ENCODE measurements at places on chromosomes 6 and 20.

DNA sequence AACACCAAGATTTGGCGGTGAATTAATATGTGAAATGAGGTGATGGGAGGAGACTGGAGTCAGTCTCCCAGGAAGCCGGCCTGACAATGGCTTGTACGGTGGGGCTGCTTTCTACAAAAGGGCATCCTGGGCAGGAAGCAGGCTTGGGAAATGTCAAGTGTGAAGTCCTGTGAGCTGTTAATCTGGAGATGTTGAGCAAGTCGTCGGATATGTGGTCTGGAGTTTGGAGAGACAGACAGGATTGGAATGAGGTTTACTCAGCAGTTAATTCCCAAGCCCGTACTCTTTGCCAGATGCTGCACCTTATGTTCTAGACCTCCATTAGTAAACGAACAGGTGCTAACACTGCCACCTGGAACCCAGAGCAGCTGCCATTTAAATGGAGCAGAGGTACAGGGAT is 107.7 kb upstream of the FOXC1 start:
- no peak for DNase-seq

GRCh38 chr20:56949318-56949717 is 317.1 kb downstream of the BMP7 start:
- no peak for DNase-seq

DNA sequence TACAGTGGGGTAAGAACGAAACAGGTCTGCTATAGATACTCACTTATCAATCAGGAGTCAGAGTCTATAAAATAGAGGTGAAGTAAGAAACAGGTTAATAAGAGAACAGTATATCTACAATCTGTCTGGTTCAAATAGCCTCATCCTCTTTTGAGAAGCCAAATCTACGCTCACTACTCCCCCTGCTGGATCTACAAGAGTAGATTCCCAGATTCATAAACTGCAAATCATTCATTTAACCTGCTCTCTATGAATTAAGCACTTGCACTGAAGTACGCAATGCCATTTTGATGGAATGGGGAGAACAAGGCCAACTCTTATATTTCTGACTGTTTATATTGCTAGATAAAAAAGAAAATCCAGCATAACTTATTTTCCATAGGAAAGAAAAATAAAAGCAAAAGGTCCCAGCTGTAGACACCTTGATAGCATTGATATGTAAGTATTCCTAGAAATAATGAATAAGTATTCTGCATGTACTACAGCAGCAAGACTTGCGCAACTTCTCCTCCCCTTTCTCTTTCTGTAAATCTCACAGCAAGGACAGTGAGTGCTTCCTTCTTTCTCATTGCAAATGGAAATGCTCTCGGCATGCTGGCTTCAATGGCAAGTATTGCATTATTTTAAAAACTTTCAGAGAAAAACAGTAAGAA is 92.3 kb downstream of the RFX6 start:
- no peak for DNase-seq

DNA sequence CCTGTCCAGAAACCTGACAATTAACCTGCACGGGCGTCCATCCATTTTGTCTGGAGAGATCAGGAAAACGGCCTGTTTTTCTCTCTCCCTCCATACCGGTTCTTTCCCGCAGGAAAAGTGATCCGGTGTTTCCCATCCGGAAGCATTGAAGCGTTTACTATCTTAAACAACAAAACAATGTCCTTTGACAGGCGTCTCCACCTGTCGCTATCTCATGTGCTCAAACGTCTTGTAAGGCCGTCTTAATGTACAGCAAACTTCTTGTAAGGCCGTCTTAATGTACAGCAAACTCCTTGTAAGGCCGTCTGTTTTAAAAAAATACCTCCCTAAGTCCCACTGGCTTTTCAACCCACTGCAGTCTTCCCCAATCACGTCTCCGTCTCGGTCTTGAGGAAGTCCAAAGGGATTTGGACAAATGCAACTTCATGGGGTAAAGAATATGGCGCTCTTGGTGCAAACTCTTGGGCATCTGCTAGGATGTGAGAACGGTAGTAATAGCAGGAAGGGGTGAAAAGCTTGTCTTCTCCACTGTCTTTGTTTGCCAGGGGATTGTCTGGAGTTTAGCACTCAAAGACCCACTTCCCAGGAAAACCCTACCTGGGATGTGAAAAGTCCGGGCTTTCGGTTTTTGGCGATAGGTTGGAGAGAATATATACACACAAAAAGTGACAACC is 29.9 kb upstream of the TRIM27 start:
- DNase-seq = no peak

DNA sequence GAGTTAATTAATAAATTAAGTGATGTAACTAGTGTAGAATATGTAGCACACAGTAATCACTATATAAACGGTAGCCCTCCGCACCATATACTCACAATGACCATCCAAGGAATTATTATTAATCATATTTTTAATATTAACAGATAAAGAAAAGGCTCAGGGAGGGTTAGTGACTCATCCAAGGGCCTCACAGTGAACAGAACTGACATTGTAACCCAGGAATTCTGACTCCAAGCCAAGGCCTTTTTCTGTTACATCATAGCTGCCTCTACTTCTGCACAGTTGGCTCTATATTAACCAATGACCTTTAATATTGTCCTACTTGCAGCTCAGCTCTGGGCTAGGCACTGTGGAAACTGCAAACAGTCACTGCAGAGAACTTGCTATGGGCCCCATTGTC is 117.5 kb upstream of the SIRPG start:
- no peak for DNase-seq

- no peak for DNase-seq
Measured at GRCh38 chr6:12245763-12246718, 44.1 kb upstream of the EDN1 start.

DNA sequence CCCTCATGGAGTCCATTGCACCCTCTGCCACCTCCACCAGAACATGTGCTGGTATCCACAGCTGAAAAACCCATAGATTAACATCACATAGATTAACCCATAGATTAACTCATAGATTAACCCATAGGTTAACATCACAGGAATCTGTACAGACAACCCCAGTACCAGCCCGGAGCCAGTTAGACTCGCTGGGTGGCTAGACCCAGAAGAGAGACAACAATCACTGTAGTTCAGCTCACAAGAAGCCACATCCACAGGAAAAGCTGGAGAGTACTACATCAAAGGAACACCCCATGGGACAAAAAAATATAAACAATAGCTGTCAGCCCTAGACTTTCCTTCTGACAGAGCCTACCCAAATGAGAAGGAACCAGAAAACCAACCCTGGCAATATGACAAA is 25.1 kb downstream of the SERPINB9 start:
- no peak for DNase-seq

DNA sequence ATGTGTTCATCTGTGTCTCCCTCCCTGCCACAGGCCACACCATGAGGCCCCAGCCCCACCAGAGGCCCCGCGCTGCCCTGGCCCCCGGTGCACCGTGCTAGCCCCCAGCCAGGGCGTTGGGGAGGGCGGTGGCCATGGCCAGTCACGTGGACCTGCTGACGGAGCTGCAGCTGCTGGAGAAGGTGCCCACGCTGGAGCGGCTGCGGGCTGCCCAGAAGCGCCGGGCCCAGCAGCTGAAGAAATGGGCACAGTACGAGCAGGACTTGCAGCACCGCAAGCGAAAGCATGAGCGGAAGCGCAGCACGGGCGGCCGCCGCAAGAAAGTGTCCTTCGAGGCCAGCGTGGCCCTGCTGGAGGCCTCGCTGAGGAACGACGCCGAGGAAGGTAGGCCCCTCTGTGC is 30.3 kb downstream of the PPP1R16B start:
- no peak for DNase-seq

GRCh38 chr6:96613291-96613999 is 50.5 kb downstream of the FHL5 start:
- no peak for DNase-seq

DNA sequence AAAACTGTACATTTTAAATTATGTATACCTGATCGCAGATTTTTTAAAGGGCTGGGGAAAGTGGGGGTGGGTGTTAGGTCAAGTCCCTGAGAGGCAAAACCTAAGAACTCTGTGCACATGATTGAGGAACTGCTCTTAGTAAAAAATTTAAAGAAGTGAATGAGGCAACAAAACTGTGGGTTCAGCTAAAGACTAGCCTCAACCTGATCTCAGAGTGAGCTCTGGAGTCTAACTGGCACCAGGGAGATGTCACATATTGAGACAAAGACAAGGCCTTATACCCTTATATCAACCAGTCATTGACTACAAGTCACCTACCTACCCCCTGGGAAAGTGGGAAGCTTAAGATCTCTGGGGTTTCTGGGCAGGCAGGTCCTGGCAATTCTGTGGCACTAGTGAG is 27.4 kb upstream of the RUNX2 start:
- no peak for DNase-seq

DNA sequence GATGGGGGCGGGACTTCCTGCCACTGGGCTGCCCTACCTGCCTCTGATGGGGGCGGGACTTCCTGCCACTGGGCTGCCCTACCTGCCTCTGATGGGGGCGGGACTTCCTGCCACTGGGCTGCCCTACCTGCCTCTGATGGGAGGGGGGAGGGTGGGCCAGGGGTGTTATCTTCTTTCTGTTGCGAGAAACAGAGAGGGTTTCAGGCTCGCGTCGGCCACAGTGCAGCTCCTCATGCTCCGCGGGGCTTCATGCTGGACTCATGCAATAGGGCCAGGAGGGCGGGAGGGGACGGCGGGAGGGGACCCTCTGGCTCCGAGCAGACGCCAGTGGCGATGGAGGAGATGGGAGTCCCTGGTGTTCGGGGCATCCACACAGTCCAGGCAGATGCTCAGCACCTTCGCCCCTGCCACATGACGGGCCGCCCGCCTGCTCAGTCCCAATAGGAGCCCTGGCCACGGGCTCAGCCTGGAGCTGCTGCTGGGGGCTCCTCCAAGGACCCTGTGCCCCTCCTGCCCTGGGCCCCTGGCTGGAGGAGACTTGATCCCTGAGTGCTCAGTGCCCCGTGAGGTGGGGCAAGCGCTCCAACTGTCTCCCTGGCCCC is 48.8 kb upstream of the CHRNA4 start:
- DNase-seq = no peak

- DNase-seq = no peak
Measured at GRCh38 chr6:6678811-6679210, 90.3 kb downstream of the LY86 start.

- DNase-seq = no peak
Measured at GRCh38 chr6:39076623-39077535, 28.3 kb downstream of the GLP1R start.

GRCh38 chr20:56865055-56865454 is 235.9 kb downstream of the TFAP2C start:
- no peak for DNase-seq

DNA sequence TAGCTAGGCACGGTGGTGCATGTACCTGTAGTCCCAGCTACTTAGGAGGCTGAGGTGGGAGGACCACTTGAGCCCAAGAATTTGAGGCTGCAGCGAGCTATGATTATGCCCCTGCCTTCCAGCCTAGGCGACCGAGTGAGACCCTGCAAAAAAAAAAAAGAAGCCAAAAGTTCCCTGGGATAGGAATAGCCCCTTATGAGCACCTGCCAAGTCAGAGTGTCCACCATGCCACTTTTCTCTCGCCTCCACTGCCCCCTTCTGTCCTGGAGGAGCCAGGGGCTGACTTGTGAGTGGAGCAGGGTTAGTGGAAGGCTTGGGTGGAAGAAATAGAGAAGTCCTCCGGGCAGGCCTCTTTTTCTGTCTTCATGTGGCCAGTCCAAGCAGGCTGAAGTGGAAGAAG is 12.1 kb upstream of the DDX27 start:
- no peak for DNase-seq

DNA sequence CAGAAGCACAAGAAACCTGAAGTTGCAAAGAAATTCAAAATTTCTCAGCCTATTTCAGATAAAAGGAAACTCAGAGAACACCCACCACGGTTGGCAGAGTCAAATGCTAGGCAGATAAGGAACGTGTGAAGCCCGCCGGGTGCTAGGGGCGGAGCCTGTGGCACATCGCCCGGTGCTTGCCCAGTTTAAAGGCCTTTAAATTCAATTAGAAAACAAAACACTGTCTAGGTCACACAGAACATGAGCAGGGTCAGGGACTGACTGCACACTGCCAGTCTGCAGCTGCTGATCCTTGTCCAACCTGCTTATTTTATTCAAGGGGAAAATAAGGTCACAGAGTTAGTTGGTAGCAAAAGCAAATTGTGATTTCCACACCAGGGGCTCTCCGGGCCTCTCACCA is 75.8 kb downstream of the PSMG4 start:
- DNase-seq = no peak

DNA sequence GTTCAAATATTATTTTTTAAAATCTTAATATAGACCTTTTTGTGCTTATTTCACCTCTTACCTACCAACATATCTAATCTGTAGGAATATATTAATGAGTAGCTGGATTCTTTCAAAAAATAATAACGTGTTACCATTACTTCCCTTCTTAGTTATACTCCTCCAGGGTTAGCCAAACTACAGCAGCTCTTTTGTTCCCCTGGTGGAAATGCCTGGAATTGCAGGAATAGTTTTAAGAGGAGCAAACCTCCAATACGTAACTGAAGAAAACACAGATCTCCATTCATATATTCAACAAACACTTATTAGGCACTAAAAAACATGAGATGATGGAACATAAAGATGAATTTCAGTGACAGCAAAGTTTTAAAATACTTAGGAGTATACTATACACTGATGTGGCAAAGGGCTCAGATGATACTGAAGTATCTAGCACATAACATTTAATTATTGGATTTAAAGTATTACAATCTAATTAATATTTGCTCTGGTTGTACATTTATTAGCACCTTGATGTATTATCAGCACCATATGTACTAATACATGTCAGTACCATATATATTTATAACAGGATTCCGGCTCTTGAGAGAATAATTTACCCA is 78.3 kb downstream of the TBX18 start:
- no peak for DNase-seq

- no peak for DNase-seq
Measured at GRCh38 chr6:170178561-170179477, 112.1 kb downstream of the DLL1 start.

GRCh38 chr6:71134929-71135642 is 153.5 kb upstream of the OGFRL1 start:
- no peak for DNase-seq

DNA sequence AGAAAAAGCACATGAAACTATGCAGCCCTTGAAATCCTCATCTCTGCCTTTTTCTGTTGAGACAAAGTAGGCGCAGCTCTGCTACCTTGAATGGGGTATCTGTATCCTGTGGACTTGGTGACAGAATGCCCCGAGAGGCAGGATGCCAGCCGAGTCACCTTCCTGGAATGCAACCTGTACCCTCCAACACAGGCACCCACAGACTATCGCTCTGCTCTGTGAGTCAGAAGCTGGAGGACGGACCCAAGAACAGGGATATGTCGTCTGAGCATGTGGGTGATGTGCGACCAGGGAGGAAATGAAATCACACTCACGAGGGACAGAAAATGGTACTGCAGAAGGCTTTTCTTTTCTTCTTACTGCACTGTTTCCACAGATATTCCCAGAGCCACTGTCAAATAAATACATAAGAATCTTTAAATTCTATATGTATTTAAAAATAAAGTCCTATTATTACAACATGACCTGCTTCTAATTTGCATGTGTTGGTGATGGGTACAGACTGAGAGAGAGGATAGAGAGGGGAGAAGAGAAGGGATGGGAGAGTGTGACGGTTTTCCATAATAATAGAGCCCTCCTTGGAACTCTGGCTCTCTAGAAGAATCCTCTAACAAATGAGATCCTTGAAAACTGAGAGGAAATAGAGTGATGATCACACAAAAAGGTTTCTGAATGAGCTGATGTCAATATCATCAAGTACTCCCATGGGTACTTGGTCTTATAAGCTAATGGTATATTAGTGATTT is 308.1 kb downstream of the FOXC1 start:
- DNase-seq = peak; percentile 65

All from stimulated activated CD8-positive, alpha-beta memory T cell treated with anti-CD3 and anti-CD28 coated beads, Interleukin-15, amount 100 ng/mL, for 48 hours (primary cell).